ENCODE measurements at places on chromosomes 6 and 20.

- H3K4me3 ChIP-seq, result no peak overlapping the region
- no peaks in the 10 kb centered on the region for H3K36me3 ChIP-seq
- no peak for DNase-seq
- peaks cover 42% of the 10 kb centered on the region for H3K4me1 ChIP-seq
- H3K27me3 ChIP-seq, result peaks cover 7% of the 10 kb centered on the region
Measured at GRCh38 chr6:109493865-109494264, 10.8 kb upstream of the ZBTB24 start.

DNA sequence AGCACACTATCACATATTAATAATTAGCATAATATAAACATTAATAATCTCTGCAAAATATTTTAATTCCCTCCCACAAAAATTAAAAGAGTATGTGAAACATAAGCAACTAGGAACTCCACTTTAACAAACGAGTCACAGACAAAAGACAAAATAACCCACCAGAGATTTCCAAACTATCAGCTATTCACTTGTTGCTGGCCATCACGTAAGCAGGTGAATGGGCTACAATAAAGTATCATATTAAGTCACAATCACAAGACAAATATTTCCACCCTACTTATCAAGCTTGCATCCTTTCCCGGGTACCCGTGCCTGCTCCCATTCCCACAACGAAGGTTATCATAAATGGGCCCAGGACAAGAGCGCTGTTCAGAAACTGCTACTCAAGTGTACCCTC, 2.5 kb downstream of the HDAC2 start:
- H3K4me1 ChIP-seq, result peaks cover 22% of the 10 kb centered on the region
- no peaks in the 10 kb centered on the region for H3K36me3 ChIP-seq
- H3K4me3 ChIP-seq, result no peak overlapping the region
- no peaks in the 10 kb centered on the region for H3K27me3 ChIP-seq

DNA sequence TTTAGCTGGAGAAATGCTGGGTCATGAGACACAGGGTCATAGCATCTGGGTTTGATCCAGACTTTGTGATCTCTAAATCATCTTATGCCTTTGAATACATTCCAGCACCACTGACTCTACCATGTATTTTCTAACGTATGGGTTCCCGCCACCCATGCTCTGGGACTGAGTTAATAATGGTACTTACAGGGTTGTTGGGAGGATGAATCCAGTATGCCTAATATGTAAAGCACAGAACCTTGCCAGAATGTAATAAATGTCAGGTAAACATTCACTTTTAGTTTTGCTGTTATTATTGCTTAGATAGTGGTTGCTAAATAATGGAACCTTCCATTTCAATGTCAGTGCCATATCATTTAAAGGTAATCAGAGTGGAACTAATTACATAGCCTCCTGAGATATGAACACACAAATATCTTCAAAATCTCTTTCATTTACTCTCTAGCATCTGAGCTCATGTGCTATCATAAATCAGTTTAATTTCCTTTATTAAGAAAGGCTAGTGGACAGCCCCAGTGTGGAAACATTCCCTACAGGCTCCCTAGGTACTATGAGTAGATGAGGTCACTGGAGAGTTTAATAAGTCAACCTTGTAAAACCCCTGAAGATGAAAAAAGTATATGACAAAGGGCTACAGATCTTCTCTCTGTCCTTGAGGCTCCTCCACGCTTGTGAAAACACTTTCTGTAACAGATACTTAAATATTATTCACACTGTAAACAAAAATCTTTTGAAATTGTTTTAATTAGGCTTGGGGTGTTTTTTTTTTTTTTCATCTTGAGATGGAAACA, 226.6 kb downstream of the ALDH8A1 start:
- no peaks in the 10 kb centered on the region for H3K36me3 ChIP-seq
- H3K27me3 ChIP-seq, result peaks cover 10% of the 10 kb centered on the region
- H3K4me1 ChIP-seq, result no peaks in the 10 kb centered on the region

- no peak overlapping the region for H3K4me3 ChIP-seq
- H3K36me3 ChIP-seq, result no peaks in the 10 kb centered on the region
- no peak overlapping the region for H3K27ac ChIP-seq
- no peaks in the 10 kb centered on the region for H3K4me1 ChIP-seq
- H3K27me3 ChIP-seq, result no peaks in the 10 kb centered on the region
Measured at GRCh38 chr20:6700563-6701329, 66.7 kb upstream of the BMP2 start.

GRCh38 chr6:54737247-54737646, 109.3 kb upstream of the FAM83B start:
- H3K36me3 ChIP-seq, result no peaks in the 10 kb centered on the region
- H3K4me1 ChIP-seq, result no peaks in the 10 kb centered on the region
- no peak for DNase-seq
- H3K27me3 ChIP-seq, result no peaks in the 10 kb centered on the region
- no peak overlapping the region for H3K4me3 ChIP-seq
